ENCODE measurements at places on chromosomes 13 and 19. TPM values are rescaled to one million over a fixed set of nuclear protein-coding genes. Genes with fewer than 3 reads are reported as not detected.

The UBE2L5 gene
- not detected for total RNA-seq

DNA sequence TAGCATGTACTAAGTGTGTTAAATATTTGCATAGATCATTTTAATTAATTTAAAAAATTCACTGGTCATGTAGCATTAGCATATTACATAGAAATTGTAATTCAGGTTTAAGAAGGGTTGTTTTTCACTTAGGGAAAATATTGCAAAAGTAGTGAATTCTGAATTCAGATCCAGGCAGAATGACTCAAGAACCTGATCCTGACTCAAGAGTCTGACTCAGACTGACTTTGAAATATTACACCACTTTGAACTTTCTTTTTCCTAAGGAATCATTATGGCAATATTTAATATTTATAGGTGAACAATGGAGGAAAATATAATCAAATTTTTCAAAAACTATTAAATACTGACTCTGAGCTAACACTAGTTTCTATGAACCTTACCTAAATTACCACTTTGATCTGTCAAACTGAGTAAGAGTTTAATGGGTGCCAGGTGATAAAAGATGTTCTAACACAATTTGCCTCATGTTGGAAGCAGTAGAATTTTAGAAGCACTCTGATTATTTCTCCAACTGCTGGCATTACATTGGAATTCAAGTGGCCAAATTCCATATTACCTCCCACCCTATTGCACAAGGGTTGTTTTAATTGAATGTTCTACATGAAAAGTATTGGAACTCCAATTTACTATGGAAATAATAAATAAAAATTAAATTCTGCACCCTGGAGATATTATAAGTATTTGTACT is 261.6 kb downstream of the SLITRK1 start:
- DNase-seq: no peak

DNA sequence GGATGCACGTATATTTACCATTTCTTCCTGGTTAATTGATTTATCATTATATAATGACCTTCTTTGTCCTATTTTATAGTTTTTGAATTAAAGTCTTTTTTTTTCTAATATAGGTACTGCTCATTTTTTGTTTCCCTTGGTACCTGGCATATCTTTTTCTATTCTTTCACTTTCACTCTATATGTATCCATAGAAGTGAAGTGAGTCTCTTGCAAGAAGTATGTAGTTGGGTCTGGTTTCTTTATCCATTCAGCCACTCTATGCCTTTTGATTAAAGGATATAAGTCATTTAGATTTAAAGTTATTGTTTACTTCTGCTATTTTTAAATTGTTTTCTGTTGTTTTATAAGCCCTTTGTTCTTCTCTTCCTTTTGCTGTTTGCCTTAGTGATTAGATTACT is 194.3 kb upstream of the SLITRK6 start:
- DNase-seq: no peak

DNA sequence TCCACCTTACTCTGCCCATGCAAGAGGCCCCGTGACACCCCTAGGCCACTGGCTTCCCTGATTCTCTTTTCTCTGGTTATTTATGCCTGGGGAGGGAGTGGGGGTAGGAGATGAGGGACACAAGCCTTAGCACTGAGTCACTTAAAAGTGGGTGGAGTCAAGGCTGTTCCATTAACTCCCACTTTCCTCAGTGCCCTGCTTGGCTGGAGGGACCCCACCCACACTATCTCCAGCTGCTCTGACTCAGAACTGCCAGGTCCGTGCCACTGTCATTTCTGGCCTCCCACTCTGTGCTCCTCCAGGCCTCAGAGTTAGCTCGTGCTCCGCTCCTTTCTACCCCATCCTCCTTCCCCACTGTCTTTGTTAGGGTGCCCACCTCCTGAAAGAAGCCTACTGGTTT is 113.4 kb upstream of the UQCRFS1 start:
- DNase-seq: no peak

DNA sequence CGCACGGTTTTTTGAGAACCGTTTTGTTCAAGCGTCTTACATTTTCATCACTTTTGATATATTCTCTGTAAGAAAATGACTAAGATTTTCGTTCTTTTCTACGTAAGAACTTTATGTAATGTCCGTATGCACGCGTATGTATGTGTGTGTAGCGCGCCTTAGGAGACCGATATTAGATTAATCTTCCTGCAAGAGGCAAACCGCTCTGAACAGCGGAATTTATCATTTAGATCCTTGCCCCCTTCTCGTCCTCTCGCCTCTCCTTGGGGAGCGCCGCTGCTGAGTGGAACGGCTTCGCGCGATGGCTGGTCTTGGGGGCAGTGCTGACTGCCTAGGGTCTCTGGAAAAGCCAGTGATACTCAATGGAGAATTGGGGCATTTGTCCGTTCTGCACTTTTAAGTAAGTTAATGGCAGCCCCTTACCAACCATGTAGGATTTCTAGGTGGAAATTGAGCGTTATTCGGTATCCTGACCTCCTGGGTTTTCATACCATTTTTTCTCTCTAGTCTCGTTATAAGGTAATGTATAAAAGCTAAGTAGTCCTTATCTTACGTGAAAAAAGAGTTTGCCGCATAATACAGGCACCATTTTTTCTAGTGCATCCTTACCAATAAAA is 4.7 kb downstream of the MAB21L1 start:
- no peak for DNase-seq

The CEACAM7 gene
- 0.16 TPM for total RNA-seq

DNA sequence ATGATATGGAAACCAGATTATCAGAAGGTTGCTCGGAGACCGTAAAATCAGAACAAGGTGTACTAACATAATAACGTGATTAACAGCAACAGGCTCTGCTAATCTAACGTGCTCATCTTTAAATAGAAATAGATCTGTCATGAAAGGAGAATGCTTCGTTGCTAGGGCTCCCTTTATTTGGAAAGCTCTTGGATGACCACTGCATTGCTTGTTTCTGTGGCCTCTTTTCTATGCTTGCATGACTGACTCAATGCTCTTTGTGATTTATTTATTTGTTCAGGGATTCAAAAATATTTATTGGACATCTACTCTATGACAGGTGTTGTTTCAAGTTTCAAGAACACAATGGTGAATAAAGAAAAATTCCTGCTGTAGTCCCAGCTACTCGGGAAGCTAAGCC is 22.3 kb upstream of the ZDHHC20 start:
- DNase-seq: no peak

- DNase-seq: no peak
Measured at GRCh38 chr13:23992781-23993679, 95.7 kb upstream of the C1QTNF9B start.

The TYROBP gene
- total RNA-seq: 26.2 TPM

The FGF22 gene
- total RNA-seq: not detected

DNA sequence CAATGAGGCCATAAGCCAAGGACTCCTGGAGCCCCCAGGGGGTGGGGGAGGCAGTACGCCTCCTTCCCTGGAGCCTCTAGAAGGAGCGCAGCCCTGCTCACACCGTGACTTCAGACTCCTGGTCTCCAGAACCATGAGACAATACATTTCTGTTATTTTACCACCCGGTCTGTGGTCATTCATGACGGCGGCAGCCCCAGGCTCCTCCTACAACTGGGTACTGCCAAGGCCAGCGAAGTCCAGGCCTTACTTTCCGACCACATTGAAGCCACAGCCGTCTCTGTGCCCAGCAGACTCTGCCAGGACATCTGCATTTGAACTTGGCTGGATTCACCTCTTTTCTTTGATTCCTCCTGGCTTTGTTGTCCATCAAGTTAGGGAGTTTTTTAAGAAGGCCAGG is 10.5 kb downstream of the GNG7 start:
- DNase-seq: no peak

- no peak for DNase-seq
Measured at GRCh38 chr13:75174481-75174880, 307.5 kb downstream of the TBC1D4 start.

The APC2 gene
- 0.22 TPM for total RNA-seq

DNA sequence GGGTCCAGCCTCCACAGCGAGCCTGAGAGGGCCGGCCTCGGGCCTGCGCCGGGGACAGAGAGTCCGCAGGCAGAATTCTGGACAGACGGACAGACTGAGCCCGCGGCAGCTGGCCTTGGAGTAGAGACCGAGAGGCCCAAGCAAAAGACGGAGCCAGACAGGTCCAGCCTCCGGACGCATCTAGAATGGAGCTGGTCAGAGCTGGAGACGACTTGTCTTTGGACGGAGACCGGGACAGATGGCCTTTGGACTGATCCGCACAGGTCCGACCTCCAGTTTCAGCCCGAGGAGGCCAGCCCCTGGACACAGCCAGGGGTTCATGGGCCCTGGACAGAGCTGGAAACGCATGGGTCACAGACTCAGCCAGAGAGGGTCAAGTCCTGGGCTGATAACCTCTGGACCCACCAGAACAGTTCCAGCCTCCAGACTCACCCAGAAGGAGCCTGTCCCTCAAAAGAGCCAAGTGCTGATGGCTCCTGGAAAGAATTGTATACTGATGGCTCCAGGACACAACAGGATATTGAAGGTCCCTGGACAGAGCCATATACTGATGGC is 490 bp downstream of the ITPKC start:
- no peak for DNase-seq

DNA sequence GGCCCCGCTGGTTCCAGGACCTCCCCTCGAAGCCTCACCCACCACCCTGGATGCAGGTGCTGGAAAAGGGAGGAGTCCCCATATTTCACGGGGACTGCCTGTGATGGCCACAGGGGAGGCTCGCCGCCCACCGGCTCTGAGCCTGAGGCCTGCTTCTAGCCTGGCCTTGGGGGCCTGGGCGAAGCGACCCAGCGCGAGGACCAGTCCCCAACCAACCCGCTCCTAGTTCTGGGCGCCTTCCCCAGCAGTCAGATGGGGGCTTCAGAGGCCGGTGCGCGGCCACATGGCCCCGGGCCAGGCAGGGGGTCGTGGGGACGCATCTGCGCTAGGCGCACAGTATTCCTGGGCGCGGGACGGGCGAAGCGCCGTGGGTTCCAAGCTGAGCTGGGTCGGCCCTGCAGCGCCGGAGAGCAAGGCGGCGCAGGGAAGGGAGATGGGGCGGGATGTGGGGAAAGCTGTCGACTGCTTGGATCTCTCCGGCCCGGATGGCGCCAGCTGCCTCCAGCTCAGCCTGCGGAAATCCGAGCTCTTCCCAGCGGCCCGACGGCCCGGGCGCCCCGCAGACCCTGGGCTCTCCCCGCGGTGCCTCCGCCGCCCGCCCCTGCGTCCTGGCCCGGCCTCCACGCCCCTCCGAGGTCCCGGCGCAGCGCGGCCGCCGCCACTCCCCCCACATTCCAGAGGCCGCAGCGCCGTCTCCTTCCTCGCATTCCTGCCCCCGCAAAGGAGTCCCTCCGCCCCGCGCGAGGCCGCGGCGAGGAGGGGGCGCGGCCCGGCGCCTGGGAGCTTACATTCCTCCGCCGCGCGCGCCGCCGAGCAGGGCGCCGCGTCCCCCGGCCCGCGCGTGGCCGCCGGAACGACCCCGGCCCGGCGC is at the start of gene WTIP:
Gene WTIP, plus strand, starts transcription at position 788 of the 871 bp plus-strand sequence. CDS start 217 bp downstream, outside the sequence.
- peak; percentile 84 for DNase-seq

The CLDN10 gene
- total RNA-seq: not detected

GRCh38 chr19:53947624-53948023 is 15.1 kb upstream of the CACNG8 start:
- no peak for DNase-seq

The DLL3 gene
- total RNA-seq: not detected

The UBE2S gene
- total RNA-seq: 33.2 TPM

DNA sequence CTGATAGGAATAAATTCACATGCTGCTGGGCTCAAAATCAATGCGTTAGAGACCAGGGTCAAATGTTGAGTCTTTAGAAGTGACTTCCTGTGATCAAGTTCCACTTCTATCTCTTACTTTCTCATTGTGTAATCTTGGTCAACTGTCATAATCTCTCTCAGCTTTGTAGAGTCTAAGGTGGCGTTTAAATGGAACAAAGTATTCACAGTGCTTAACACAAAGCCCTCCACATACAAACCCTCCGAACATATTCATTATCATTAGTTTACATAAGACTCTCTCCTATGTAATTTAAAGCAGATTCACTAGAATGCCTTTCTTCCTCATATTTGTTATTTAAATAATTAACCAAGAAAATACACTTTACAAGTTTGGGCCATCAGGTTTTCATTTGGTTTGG is 1044.1 kb downstream of the EFNB2 start:
- no peak for DNase-seq

The MTUS2 gene
- total RNA-seq: 101 TPM

The ADAT3 gene
- total RNA-seq: 1.8 TPM

DNA sequence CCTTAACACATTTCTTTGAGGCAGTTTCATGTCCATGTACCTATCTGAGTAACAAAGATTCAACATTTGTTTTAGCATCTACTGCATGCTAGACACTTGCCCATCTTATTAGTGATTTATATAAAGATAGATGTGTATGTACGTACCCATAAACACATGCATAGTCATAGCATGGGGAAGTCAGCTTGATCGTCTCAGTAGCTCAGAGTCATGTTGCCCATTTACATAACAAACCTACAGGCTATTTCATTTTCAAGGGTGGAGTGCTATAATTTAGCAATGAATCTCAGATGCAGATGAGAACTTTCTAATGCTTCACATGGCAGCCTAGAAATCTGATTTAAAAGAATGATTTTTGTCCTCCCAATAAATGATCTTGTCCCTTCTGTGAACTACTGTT is 23.5 kb downstream of the FLT1 start:
- DNase-seq: no peak

DNA sequence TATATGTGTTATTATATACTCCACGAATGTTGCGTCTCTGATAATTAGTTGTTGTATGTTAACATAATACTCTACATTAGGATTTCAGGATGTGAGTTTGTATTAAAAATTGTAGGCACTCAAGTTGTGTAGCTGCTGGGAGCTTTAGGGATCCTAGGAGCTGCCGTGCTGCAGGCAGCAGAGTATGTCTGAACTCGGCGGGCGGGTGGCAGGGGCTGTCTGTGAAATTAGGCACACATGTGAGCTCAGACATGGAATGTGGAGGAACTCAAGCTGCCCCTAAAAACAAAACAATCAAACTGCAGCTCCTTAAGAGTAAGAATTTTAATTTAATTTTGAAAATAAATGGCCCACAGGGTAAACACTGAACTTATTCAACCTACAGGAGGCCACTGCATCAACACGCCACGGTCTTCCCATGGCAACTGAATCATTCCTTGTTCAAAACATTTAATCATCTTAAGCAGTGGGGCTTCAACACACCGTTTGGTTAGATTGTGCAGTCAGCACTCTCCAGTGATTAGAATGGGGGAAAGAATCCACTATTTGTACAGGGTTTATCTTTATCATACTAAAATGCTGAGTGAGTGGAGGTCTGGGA is 22.7 kb downstream of the SERTM1 start:
- DNase-seq: no peak

The TMEM272 gene
- 0.30 TPM for total RNA-seq

- no peak for DNase-seq
Measured at GRCh38 chr19:38401148-38401547, 1.7 kb upstream of the FAM98C start.

The CEACAM1 gene
- 3.4 TPM for total RNA-seq

GRCh38 chr13:28094306-28094705 is 6.1 kb downstream of the FLT3 start:
- no peak for DNase-seq

GRCh38 chr13:91375116-91375729 is 23.2 kb upstream of the GPC5 start:
- DNase-seq: no peak

- no peak for DNase-seq
Measured at GRCh38 chr13:49802426-49802825, 9.9 kb upstream of the KPNA3 start.
